ENCODE measurements at places on chromosomes 13 and 19. TPM values are rescaled to one million over a fixed set of nuclear protein-coding genes. Genes with fewer than 3 reads are reported as not detected.
A peak's percentile ranks its signal among the peaks of the same experiment; 100 is the strongest.

DNA sequence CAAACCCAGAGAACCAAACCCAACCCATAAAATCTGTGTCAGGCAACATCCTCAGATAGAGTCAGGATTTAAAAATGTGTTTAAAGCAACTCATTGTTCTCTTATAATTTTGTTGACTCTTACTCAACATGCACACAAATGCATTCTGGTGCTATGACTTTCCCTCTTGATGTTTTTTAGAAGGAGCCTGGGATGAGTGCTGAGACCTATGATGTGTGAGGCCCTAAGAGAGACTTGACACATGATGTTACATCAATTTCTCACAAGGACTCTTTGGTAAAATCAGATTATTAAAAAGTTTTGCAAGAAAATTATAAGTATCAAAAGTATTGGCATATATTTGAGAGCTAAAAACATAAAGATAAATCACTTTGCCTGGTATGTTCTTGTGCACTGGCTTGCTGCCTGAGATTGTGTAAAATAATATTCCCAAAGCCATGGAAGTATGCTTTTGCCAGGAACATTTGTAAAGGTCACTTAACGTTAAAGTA lies 173.9 kb downstream of the DCLK1 start:
- DNase-seq, result peak; percentile 20

THSD8 gene
- total RNA-seq, result not detected

DNA sequence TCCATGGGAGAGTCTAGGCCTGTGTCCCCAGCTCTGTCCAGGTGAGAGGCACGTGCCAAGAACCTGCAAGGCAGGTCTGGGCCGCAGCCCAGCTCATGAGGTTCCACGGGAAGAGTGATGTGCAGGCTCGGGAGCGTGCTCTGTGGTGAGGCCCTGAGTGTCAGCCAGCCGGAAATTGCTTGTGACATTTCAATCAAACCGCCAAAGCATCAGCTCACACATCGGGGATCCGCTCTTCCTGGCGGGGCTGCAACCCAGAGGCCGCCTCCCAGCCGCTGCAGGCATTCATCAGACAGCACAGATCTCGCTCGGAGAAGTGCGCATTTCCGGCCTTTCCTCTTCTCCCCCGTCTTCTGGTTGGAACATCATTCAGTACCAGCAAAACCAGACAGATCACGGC lies 109.3 kb downstream of the KDM4B start:
- no peak for DNase-seq

GRCh38 chr19:2337329-2337707 lies 8.8 kb downstream of the SPPL2B start:
- DNase-seq, result peak; percentile 75

UBL3 gene
- total RNA-seq, result 44.9 TPM

- DNase-seq, result no peak
Observed at GRCh38 chr13:38849315-38849714, 141.3 kb downstream of the STOML3 start.

- DNase-seq, result no peak
Observed at GRCh38 chr13:58992478-58993042, 1171.2 kb downstream of the DIAPH3 start.

AKT2 gene
- 142 TPM for total RNA-seq

DNA sequence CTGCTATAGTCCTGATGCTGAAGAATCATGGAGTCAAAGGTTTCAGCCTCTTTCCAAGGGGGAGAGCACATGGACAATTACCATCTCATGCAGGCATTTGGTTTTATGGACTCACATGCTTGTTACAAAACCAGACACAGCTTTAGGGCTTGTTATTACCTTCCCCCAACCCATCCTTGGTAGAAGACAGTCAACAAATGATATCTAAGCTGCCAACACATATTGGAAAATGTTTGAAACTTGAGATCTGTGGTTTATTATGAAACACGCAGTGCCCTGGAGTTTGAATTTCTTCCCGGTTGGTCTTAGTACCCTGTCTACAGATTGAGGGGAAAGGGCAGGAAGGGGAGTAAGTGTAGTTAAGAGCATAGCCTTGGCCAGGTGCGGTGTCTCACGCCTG lies 12.5 kb upstream of the CYP2A6 start:
- peak; percentile 96 for DNase-seq

FCGBP gene
- under 0.01 TPM for total RNA-seq

GRCh38 chr19:12555456-12555930 lies 4.2 kb upstream of the ZNF564 start:
- DNase-seq, result no peak

DNA sequence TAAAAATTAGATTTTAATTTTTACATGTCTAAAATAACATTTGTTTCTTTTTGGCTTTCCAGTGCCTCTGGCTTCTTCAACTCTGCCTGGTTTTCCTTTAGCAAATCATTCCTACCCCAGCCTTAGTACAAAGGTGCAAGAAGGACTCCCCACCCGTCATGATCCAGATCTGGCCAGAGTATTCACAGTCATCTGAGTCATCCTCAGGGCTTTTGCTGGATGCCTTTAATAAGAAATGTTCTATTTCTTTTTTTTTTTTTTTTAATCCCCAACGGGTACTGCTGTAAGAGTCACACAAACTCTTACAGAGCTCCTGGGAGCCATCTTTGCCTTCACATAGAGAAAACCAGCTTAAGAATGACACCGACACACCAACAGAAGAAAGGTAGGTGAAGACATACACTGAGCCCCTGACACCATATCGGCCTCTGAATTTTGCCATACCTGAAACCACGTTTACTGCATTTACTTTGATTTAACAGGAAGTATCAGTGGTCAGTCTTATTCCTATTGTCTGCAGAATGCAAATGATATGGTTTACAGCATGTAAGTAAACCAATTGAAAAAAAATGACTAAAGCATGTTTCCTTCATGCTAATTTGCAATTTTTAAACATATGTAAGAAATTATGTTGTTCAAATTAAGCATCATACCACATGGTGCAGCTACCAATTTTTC lies 184.4 kb downstream of the NALCN start:
- no peak for DNase-seq

DIRAS1 gene
- total RNA-seq, result 0.32 TPM

DNA sequence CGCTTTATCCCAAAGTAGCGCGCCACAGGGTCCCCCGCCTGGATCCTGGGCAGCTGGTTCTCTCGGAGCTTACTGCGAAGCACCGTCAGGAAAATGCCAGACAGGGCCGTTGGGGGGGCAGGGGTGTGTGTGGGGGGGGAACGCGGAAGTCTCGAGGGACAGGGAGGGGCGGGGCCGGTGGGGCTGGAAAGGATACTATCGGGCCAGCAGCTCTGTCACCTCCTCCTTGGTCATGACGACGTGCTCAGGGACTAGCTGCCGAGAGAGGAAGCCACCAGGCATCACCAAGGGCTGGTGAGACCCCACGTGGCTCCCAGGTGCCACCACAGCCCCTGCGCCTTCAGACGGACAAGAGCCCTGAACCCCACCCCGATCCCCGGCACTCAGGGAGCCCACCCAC lies 5.3 kb downstream of the POLR2E start:
- no peak for DNase-seq

C5AR2 gene
- total RNA-seq, result not detected

ZNF155 gene
- total RNA-seq, result 5.8 TPM

KLK14 gene
- not detected for total RNA-seq

PLPP2 gene
- 12.2 TPM for total RNA-seq

DNA sequence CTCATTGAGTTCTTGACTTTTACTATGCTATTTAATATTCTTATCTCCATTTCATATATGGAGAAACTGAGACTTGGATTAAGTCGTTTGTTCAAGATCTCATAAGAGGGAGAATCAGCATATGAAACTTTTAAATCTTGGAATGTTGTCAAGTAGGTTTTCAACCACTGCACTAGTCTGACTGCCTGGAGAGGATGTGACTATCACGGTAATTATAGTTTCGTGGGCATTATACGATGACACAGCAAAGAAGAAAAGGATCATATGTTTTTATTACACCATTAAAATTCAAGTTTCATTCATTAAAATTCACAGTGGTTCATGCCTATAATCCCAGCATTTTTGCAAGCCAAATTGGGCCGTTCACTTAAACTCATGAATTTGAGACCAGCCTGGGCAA lies 555.2 kb downstream of the SLITRK1 start:
- DNase-seq, result no peak

PRR22 gene
- total RNA-seq, result under 0.01 TPM

SHISA7 gene
- total RNA-seq, result not detected

- peak; percentile 44 for DNase-seq
Observed at GRCh38 chr19:53158119-53158656, 665 bp downstream of the ZNF347 start.

- DNase-seq, result no peak
Observed at GRCh38 chr13:66536746-66537145, 693.4 kb downstream of the PCDH9 start.

DNA sequence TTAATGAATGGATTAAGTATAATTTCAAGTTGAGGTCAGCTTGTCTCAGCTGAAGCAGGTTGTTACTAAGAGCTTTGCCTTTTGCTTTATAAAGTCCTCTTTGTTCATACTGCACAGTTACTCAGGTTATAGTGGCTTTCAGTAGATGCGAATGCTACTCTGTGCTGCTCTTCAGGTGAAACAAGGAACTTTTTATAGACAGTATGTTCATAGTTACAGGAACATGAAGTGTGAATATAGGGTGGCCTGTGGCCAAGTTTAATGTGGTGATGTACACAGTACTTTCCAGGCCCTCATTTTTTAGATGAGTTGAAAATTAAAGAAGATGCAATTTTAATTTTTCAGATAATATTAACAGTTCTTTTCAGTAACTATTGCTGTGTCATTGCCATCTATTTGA lies 20.8 kb downstream of the SUGT1 start:
- no peak for DNase-seq

DNA sequence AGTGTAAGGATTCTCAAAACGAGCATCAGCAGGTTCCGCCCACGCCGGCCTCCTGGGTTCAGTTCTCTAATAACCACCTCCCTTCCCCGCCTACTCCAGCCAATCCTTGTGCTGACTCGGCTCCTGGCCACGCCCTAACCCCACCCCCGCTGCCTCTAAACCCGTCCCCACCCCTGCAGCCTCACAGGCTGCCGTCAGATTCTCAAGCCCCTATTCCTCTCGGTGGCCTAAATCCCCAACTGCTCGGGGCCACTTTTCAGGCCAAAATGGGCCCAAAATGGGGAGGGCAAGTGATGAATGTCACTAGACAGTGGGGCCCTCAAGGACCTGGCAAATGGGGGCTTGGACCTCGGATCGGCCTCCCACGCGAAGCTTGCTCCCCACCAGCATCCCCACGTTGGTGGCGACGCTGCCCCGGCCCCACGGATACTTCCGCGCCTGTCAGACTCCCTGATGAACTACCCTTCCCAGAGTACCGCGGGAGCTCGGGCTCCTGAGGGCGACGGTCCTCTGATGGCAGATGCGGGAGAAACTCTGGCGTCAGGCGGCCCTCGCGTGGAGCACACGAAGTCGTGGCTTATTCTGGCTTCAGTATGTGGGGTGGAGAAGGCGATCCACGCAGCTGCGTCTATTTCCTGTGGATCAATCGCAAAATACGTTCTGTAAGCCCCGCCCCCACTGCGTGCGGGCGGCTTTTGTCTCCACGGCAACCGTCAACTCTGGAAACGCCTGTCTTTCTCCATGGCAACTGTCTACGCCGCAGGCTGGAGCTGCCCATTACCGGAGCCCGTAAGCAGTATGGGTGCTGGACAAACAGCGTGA lies 24.8 kb downstream of the ZNF473 start:
- peak; percentile 81 for DNase-seq

- DNase-seq, result peak; percentile 41
Observed at GRCh38 chr13:45807520-45808099, 43.9 kb downstream of the SIAH3 start.

KANK3 gene
- total RNA-seq, result 0.64 TPM

- DNase-seq, result no peak
Observed at GRCh38 chr13:93325303-93326233, 99.0 kb downstream of the GPC6 start.

- peak; percentile 97 for DNase-seq
Observed at GRCh38 chr19:10960314-10961072, at the start of gene SMARCA4. TSS of gene SMARCA4 (plus strand) at chr19:10961030. CDS start at chr19:10984152, 23,122 bp downstream.

DNA sequence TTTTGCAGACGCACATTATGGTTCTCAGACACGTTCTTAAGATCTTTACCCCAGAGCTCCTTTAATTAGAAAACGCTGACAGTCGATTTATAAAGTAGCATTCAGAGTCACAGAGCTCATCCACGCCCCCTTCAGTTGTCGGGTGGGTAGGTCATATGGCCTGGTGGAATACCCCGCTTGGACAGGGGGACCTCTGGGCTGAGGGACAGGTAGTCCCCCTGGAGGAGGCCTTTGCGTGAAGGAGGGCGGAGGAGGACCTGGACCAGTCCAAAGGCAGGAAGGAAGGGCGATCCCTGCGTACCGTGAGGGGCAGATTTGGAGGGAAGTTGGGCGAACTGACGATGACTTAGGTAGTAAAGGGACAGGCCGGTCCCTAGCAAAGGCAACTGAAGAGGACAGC lies 20.5 kb downstream of the VASP start:
- DNase-seq, result no peak

CEACAM4 gene
- total RNA-seq, result not detected

DNA sequence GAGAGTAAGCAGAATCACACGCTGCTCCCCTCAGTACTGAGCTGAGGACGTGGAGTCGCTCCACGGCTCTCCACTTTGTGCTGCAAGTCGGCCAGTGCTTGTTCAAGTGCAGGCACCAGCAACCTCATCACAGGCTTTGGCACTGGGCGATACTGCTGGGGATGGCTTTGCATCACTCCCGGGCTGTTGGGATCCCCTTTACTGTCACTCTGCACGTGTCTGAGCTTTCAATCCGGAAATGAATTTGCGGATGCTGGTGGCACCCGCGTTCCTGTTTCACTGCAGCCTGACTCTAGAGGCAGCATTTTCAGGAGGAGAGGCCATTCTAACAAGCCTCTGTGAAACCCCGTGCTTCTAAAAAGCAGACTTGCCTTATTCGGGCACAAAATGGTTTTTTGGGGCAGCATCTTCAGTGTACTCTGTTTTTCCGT lies 19.1 kb downstream of the SMARCA4 start:
- DNase-seq, result no peak

NLRP9 gene
- total RNA-seq, result not detected

All from fibroblast of villous mesenchyme (primary cell).